ENCODE measurements at places on chromosomes 6 and 20. TPM values are rescaled to one million over a fixed set of nuclear protein-coding genes. Genes with fewer than 3 reads are reported as not detected.

GRCh38 chr6:16256781-16257180, 18.4 kb downstream of the GMPR start:
- DNase-seq, result no peak

GRCh38 chr6:88561034-88561953, 395.1 kb upstream of the CNR1 start:
- no peak for DNase-seq

DNA sequence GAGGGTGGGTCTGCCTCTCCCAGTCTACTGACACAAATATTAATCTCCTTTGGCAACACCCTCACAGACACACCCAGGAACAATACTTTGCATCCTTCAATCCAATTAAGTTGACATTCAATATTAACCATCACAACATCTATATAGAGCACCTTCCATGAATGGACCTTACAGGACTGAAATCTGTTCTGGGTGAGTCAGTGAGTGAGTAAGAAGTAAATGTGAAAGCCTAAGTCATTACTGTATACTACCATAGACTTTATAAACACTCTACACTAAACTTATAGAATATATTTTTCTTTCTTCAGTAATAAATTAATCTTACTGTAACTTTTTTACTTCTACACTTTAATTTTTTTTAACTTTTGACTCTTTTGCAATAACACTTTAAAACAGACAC, 993.8 kb upstream of the MAP3K7 start:
- no peak for DNase-seq

DNA sequence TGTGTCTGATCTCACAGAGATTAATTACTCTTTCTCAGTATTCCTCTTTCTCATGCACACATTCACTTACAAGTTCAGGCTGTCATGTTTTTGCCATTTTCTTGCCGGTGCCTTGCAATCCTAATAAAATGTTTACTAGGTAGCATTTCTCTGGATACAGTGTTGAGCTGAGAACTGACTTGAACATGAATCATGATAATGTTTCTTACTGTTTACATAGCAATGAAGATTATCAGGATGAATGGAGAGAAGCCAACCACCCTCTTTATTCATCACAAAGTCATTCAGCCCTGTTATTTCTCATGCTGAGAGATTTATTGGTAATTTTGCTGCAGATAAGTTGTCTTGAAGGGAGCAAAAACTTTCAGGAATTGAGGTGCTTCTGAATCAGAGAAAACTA, 185.5 kb upstream of the ECI2 start:
- no peak for DNase-seq

The AGPAT4 gene
- 8.0 TPM for total RNA-seq

The IPCEF1 gene
- total RNA-seq, result 1.5 TPM

The BNIP5 gene
- not detected for total RNA-seq

The CTCFL gene
- 0.16 TPM for total RNA-seq
